ENCODE measurements at places on chromosomes 3 and 15. TPM values are rescaled to one million over a fixed set of nuclear protein-coding genes. Genes with fewer than 3 reads are reported as not detected.

TPM1 gene
- total RNA-seq = 2,255 TPM

MAGEL2 gene
- total RNA-seq = not detected

CYP8B1 gene
- not detected for total RNA-seq

ZPLD1 gene
- total RNA-seq = 0.43 TPM

CYP19A1 gene
- not detected for total RNA-seq

ITPKA gene
- total RNA-seq = 1.6 TPM

LDHAL6B gene
- not detected for total RNA-seq

LYSMD4 gene
- total RNA-seq = 7.8 TPM

GCNT3 gene
- total RNA-seq = under 0.01 TPM

CCR9 gene
- total RNA-seq = not detected

All from fibroblast of villous mesenchyme (primary cell).